Substantia nigra (tissue), 51 donors: ENCODE measurements at places on chromosomes 1 and 21.

- DNase-seq, result no peak
Observed at GRCh38 chr1:92831368-92831761, 475 bp upstream of the RPL5 start.

DNA sequence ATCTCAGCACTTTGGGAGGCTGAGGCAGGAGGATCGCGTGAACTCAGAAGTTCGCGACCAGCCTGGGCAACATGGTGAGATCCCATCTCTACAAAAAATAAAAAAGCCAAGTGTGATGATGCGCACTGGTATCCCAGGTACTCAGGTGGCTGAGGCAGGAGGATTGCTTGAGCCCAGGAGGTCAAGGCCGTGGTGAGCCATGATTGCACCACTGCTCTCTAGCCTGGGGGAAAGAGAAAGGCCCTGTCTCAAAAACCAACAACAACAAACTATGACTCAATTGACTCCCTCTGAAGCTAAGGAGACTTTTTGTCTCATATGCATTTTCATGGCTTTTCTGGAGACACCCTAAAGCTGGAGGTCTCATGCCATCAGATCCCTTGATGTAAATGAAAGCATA is 118.8 kb downstream of the CCDC185 start:
- DNase-seq, result no peak

DNA sequence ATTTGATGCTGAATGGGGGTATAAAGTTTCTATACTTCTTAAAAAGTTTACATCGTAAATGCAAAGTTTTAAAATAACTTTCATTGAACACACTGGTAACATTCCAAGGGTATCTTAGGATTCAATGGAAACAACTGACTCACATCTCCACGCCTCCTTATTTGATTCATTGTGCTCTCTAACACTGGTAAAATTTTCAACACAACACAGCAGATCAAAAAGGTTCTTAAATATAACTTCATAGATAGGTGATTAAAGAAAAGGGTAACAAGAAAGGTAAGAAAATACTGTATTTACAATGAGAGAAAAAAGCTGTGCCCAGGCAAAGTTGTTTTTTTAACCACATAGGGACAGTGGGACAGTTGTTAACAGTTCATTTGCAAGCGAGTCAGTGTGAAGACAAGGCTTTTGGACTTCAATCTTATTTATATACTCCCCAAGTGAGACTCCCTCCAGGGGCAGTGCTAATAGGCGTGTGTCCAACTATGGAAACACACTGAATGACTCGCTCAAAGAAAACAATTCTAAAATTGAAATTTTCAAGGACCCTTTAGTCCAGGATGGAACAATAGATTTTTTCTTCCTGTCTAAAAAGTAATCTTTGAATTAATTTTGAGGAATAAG is 140.5 kb downstream of the TIAM1 start:
- no peak for DNase-seq

GRCh38 chr21:38314558-38314957 is 57.8 kb downstream of the KCNJ15 start:
- no peak for DNase-seq

GRCh38 chr1:184242507-184242943 is 144.3 kb upstream of the C1orf21 start:
- no peak for DNase-seq

- no peak for DNase-seq
Observed at GRCh38 chr1:39196244-39197215, 8.0 kb upstream of the MACF1 start.

DNA sequence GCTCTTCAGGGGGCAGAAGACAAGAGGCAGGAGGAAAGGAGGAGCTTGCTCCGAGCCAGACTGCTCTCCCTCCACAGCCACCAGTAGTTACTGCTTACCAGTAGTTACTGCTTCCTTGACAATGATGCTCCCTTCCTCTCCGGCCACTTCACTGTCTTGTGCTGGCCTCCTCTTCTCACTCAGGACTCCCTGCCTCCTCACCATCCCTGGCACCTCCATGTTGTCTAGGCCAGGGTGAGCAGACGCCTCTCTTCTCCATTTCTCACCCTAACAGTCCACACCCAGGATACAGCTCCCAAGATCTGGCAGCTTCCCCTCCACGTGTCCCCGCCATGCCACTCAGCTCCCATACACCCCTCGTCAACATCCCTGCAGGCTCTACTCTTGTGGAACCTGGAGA is 82.4 kb upstream of the TLR5 start:
- no peak for DNase-seq

DNA sequence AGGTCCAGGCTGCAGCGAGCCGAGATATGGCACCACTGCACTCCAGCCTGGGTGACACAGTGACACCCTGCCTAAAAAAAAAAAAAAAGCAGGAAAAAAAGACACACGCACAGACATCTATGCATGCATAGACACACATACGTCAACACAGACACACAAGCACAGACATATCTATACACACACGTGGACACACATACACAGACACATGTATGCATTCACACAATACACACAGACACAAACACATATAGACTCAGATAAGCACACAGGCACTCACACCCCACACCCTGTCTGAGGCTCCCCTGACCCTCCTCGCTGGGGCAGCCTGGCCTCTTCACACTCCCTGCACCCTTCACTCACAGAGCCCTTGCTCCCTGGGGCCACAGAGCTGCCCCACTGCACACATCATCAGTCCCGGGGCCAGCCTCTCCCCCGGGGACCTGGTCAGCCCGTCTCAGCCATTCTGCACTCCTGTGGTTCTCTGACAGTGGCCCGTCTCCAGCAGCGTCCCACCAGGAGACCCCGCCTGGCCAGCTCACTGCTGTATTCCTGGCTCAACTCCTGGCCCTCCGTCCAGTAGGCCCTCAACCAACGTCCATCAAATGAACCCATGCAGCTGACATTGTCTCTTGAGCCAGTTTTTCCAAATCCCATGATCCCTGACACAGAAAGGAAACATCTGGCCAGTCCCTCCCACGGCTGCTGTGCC is 4.6 kb upstream of the PRKCZ start:
- DNase-seq, result no peak

DNA sequence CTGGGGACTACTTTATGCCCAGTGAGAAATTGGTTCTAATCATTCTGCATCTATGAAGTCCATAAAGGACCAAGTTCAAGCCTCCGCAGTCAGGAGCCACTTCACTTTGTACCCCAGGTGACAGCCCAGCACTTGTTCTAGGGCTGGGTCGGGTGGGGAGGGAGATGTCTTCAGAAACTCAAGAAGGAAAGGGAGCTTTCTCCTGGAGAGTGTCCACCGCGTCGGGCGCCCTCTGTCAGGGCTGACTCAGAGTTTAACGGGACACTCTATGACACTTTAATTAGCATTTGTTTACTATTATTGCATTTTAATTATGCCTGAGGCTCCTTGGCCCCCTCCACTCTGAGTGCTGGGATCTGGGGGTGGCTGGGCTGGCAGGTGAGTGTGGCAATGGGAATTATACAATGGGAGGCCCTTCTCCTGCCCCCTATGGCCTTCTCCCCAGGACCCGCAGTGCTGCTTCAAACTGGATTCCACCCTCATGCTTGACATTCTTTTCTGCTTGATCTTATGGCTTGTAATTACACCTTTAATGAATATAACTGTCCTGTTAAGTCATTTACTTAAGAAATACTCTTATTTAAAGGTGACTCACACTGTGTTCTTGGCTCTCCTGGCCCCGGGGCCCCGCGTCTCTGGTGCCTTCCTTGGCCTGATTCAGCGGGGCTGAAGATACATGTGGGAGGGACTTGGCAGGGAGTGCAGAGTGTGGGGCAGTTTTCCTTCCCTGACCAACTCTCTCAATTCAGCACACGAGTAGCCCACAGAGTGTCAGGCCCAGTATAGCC is 136.6 kb downstream of the PLXNA2 start:
- no peak for DNase-seq

DNA sequence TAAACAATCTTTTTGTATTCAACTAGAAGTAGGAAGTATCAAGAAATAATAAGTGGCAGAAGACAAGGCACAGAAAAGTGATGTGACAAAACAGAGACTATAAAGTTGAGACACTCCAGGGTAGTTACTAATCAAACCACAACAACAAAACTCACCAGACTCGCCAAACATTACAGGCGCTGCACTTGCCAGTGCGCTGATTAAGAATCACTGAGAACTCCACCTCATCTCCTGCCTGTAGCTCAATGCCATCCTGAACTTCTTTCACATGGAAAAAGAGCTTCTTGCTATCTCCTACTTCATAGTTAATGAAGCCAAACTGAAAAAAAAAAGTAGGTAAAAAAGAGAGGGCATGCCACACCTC is 2.8 kb upstream of the NRAS start:
- no peak for DNase-seq

DNA sequence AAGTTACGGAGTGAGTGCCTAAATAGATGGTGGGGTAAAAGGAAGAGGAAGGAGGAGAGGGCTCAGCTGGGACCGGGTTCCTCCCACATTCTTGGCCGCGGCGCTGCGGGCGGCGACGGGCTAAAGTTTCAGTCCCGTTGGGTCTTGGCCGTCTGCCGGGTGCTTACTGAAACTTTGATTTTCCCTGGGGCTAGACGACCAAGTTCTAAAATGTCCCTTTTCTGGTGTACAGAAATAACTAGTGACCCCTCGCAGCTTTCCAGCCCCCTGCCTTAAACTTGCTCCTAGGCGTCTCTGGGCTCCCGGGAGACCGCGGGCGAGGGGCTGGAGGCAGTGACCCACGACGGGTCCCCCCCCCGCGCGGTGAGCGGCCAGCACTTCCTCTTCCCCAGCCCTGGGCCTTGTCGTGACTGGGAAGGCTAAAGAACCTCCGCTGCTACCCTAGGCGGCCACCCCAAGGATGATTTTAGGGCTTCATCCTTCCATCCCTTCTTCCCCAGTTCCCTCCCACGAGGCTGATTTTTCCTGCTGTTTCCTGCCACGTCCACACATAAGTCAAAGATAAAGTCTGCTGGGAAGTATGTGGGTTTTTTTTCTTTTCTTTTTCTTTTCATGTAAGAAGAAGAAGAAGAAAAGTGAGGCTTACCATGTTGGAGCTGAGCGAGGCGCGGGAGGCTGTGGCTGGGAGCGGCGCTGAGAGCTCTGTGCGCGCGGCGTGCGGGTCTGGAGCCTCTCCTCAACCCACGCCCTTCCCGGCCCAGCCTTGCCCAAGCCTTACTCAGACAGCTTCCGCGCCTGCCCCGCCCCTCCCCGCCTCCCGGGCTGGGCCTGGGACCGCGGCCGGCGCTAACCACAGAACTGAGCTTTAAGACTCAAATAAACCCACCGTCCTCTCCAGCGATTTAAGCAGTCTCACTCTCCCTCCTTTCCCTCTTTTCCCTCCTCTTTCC is at the start of gene S100A11:
Gene S100A11 (minus strand): TSS at position 738 of the 950 bp plus-strand sequence. CDS start 89 bp downstream, at position 649.
- DNase-seq, result peak; percentile 32

DNA sequence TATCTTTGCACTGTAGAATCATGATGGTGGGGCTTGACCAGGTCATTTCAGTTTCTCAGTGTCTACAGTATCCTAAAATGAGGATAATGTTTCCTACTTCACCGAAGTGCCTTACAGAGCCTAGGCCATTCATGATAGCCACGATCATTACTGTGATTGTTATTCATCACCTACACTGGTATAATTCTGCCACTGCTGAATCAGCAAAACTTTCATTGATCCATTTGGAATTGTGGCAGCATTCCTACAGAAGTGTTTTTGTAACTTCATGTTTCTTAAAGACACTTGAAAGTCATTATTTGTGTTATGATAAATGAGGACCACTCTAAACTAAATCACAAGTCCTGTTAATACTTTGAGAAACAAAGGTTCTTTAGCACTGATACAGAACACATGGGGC is 6.0 kb upstream of the PLPPR5 start:
- no peak for DNase-seq

DNA sequence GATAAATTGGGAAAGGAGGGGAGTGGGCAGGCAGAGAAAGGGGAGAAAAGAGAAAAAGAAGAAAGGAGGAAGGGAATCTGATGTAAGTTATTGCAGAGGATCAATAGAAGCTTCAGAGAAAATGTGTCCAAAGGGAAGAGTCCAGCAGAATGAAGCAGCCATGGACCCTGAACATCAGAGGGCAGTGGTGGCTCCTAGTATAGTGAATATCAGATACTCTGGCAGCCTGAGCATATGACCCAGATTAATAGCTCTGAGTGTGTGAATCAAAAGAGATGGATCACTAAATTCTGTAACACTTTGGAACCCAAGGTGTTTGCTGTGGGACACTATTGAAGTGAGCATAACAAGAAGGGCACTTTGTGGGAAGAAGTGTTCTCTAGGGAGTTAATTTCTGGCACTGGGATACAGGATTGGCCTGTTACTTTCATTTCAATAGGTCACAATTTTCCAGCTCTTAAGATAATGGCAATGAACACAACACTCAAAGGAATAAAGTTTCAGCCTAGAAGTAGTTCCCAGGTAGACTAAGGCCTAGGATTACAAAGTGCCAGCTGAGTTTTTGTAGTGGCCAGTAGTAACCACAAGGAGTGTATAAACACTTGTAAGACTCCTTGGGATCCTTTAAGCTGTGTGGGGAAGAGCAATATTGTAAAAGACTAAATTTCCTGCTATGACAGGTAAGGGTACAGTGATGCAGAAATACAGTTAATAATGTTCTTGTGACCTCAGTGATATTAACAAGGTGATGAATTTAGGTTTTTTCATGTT is 164.5 kb upstream of the BEND5 start:
- no peak for DNase-seq

DNA sequence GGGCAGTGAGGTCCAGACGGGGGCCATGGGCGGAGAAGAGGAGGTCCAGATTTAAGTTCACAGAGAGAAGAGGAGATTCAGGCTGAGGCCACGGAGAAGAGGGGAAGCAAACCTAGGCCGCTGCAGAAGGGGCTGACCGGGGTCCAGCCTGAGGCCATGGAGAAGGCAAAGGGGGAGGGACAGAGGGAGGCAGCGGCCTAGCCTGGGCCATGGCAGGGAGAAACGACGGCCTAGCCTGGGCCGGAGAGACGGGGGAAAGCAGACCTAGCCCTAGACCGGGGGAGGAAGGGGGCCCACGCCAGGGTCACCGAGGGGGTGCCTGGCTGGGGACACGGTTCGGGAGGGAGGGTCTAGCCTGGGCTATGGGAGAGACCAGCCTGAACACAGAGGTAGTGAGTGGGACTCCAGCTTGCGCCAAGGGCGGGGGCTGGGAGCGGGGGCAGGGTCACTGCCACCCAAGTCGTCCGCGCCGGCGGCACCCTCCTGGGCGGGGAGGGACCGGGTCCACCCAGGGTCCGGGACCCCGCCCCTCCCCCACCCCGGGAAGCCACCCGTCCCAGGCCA is 459 bp downstream of the CAPZB start:
- DNase-seq, result no peak

DNA sequence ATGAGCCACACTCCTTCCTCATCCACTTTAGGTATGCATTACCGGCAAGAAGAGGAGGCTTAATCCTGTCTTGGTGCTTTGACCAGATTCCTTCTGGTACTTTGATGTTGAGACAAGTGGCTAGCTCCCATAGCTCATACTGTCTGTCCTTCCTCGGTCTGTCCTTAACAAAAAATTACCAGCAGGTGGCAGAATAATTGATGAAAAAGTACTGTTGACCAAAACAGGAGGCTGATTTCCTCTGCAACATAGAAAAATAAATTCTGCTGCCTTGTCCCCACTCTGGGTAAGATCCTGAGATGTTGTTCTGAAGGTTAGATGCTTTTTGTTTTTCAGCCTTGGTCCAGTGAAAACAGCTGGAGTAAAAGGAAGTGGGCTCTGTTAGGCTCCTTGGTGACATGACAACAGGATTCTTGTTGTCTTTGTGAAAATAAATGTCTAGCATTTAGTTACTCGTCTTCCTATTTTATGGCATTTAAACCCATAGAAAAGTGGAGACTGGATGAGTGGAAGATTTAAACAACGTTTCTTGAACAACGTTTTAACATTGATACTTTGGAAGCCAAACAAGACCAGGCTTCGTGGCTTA is 11.2 kb upstream of the HJV start:
- DNase-seq, result no peak
